ENCODE measurements at places on chromosomes 1 and 21.

DNA sequence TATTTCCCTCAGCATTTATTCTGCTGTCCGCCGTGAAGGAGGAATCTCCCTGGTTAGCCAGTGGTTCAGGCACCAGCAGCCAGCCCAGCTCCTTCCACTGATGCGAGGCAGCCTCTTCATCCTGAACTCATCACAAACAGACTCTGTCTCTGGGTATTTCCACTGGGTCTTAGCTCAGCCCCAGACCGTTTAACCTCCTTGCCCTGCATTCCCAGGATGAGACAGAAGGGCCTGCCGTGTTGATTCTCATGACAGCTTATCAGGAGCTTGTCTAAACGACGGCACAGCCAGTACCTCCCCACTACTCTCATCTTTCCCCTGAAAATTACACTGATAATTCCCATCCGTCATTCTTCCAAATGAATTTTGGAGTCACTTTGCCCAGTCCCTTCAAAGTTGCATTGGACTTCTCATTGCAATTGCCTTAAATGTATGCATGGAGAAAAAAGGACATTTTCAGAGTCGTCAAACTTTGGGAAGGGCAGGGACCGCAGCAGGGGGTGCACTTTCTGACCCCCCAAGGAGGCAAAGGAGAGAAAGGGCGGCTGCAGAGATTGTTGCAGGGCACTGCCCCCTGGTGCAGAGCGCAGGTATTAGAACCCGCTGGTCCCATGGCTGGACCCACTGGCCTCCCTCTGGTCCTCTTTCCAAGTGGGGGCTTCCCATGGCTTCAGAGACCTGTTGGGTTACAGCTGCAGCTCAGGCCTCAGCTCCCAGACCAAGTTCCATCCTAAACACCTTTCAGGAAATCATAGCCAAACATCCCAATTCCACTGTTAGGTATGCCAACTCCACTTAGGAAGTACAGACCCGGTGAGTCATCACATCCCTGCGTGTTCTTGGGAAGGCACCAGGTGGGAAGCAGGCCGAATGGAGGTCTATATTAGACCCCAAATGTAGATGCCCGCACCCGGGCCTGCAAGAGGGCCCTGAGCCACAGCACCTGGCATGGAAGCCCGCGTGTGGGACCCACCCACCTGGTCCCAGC lies 3.7 kb upstream of the MEGF6 start:
- DNase-seq, result no peak

DNA sequence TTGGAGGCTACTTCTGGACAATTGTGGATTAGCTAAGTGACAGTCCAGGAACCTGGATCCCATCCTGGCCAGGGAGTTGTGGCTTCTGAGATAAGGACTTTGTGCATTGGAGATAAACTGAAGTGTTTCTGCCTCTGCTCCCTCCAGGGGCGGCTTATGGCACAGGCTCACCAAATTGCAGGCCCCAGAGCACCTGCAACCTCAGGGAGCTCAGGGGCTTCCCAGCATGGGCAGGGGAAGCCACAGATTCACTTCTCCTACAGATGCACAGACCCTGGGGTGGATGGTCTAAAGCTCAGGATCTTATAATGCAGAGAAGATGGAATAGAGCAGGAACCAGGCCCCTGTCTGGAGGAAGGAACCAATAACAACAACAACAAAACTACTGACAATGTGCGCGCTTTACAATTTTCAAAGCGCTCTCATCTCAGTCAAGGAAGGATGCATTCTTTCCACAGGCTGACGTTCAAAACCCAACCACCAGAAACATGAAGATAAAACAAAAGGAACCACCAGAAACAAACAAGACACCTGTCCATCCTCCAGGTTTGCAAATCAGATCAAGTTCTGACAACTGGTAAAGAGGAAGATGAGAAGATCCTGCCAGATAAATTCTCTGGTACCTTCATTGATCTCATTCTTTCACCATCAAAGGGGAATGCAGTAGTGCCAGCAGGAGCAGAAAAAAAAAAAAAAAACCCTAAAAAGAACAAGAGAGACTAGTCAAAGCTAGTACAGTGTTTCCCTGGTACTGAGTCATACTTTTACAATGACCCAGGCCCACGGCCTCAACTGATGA lies 121.0 kb upstream of the IRF2BP2 start:
- DNase-seq, result no peak

- no peak for DNase-seq
Observed at GRCh38 chr1:111887385-111887784, 102.1 kb downstream of the KCND3 start.

- DNase-seq, result no peak
Observed at GRCh38 chr1:37233606-37234005, 199.3 kb upstream of the GRIK3 start.

DNA sequence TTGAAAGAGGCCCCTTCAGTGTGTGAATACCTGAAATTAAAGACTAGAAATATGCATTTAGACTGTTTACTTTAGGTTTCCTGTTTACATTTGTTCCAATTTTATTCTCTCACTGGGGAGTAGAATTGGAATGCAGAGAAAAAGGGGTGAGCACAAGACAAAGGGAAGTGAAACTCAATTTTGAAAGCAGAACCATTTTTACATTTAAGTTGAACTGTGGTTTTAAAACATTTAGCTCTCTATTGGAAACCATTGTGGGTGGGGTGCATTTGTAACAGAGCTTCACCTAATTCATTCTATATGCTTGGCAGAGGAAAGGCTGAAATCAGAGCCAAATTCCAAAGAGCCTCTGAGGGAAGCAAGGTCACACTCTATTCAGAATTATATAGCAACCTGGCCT lies 235.3 kb upstream of the C1orf105 start:
- DNase-seq, result no peak

GRCh38 chr1:167824163-167824794 lies 89.7 kb downstream of the ADCY10 start:
- DNase-seq, result no peak

GRCh38 chr1:221435504-221435904 lies 306.4 kb downstream of the DUSP10 start:
- DNase-seq, result peak; percentile 38

DNA sequence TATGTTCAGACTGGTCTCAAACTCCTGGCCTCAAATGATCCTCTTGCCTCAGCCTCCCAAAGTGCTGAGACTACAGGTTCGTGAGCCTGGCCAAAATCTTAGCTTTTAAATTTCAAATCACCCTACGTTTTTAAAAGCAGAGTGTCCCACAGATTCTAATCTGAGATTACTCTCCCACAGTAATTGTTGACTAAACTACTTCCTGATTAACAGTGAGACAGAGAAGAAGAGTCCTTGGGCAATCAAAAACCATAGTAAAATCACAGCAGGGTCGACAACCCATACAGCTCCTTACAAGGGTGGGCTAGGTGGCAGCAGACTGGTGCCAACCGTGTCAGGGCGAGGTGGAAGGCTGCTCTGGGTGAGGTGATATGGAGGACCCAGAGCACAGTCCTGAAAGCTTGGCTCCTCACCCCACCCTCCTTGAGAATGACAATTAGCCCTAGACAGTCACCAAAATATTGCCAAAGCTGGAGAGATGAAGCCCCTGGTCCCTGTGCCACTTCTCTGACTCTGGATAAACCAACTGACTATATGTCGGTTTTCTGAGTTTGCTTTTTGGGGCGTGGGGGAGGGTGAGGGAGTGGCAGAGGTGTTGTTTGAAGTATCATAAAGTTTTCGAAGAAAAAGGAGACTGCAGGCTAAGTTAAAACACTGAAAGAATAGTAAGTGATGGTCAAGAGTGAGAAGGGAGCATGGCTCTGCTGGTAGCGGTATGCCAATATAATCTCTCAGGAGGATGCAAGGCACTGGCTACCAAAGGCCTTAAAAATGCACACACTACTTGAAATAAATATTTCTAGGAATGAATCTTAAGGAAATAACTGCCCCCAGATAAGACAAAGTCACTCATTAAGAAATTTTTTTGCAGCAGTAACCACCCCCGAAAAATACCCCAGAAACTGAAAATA lies 86.8 kb downstream of the SLC45A1 start:
- DNase-seq, result no peak

DNA sequence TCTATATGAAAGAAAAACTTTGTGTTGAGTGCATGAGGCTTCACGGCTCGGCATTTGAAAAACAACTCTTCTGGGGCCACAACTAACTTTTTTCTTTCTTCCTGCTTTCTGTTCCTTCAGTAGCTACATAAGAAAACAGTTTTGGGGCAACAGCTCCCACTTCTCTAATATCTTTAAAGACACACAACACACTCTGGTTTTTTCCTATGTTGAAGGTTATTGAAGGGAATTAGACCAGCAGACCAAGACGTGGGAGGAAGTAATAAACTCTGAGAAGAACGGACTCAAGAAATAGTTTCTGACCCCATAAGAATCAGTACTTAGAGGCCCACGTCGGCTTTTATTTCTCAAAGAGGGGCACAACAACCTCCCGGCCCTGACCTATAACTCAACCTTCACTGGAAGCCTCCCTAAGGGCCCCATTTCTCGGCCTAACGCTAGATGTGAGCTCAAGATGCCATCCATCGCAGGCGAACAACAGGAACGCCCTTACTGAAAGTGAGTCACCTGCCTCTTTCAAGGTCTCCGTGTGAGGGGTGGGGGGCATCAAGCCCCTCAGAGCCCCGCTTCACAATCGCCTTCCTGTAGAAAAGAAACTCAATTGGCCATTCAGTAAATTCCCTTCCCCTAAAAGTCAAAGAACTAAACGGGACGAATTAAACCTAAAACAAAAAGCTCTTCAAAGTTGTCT lies 844 bp downstream of the ZMYM6 start:
- DNase-seq, result peak; percentile 35

DNA sequence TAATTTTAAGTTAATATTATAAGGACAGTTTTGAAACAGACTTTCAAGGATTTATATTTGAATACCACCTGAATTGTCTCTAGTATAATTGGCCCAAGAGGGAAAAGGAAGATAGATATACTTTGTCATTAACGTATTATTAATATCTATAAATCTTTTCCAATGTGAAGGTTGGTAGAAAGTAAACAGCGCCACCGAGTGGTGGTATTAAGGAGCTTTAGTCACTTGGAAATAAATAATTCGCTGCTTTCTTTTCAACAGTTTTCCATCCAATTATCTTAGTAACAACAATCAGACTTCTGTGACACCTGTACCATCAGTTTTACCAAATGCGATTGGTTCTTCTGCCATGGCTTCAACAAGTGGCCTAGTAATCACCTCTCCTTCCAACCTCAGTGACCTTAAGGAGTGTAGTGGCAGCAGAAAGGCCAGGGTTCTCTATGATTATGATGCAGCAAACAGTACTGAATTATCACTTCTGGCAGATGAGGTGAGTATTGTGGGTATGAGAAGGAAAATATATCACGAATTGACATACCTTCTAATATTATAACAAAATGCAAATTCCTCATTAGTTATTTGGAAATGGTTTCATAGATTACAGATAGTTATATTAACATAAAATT lies 37.7 kb downstream of the SH3GLB1 start:
- peak; percentile 42 for DNase-seq

DNA sequence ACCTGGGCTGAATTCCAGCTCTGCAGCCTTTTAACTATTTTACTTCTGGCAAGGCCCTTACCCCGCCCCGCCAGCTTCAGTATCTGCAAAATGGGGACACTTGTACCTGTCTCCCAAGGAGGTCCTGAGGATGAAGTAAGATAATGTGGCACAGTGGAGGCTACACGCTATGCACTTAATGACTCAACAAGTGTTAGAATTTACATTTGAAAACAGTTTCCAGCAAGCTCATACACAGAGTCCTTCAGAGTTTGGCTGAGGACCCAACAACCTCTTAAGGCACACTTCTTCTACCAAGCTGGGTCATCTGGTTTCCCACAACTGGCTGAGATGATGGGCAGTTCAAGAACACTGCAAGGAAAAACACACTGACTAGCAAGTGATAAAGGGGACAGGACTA lies 30.2 kb upstream of the SLC22A15 start:
- no peak for DNase-seq

DNA sequence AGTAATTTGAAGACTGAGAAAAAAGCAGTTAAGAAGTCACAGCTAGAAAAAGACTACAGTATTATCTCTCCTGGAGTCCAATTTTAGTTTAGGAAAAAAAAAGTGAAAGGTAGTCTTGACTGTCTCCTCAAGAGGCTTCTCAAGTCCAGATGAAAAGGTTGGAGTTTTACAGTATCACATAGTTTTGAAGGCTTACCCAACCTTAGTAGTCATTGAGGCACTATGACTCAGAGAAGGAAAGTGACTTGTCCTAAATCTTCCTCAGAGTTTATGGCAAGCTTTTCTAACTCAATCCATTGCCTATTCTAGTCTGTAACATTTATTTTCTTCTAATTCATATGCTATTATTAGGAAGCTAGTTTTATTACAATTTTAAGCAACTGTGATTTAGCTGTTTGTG lies 174.9 kb downstream of the DPYD start:
- no peak for DNase-seq

DNA sequence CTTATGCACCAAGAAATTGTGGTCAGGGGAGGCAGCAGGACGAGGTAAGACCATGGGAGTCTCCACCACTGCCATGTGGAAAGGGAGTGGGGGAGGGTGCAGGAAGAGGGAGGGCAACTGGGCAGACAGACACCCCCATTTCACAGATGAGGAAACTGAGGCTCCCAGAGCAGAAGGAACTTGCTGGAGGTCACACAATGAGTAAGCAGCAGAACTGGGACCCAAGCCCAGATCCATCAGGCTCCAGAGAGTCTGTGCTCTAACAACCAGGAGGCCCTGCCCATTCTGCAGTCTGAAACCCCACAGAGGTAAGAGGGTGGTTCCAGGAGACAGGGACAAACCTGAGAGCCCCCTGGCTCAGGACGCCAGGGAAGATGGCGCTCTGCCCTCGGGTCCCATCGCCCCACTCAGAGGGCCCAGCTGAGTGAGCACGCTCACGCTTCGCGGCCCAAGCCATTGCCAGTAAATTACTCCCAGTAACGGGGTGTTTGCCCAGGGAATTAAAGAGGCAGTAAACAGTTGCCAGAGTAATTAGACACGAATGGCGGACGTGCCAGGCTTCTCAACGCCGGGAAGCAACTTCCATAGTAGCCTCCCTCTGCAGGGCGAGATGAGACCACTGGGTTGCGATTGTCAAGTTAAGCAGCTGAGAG lies 59.2 kb downstream of the MATN1 start:
- no peak for DNase-seq

DNA sequence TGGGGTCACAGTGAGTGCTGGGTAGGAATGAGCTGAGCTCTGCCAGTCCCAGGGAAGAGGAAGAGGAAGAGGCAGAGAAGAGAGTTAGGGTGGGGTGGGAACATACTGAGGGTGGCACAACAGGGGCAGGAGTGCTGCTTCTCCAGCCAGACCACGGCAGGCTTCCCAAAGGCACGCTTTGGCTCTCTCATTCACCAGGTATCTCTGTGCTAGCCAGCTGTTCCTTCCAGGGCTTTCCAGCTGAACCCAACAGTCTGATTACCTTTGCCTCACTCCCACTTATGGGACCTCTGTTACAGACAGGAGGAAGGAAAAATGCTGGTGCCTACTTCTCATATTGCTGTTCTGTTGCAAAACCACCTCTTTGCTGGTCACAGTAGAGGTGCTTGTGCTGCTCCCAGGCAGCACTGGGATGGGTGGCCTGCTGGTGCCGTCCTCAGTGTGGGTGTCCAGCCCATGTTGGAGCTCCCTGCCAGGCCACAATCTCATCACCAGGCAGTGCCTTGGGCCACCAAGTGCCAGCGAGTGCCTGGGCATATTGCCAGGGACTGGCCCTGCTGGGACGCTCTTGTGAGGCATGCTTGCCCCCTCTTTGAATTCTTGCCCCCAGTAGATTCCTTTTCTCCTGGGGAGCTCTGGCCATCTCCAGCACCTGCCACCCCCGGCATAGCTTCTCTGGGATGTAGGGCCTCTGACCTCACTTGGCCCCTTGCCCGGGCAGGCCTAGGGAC lies 2.1 kb downstream of the ADORA1 start:
- DNase-seq, result peak; percentile 63
